ENCODE measurements at places on chromosomes 2 and 18.

DNA sequence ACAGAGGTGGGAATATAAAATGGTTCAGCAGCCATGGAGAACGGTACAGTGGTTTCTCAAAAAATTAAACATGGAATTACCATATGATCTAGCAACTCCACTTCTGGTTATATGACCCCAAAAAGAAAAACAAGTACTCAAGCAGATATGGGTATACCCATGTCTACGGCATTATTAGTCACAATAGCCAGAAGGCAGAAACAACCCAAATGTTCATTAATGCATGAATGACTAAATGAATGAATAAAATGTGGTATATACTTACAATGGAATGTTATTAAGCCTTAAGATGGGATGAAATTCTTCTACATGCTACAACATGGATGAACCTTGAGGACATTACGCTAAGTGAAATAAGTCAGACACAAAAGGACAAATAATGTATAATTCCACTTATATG lies 266.8 kb upstream of the FBXO11 start:
- DNase-seq = no peak

GRCh38 chr18:12463191-12463590 lies 55.5 kb downstream of the PRELID3A start:
- DNase-seq = no peak

GRCh38 chr2:191740759-191741158 lies 62.8 kb downstream of the NABP1 start:
- no peak for DNase-seq

- DNase-seq = no peak
Measured at GRCh38 chr2:154370873-154371272, 327.6 kb upstream of the KCNJ3 start.

DNA sequence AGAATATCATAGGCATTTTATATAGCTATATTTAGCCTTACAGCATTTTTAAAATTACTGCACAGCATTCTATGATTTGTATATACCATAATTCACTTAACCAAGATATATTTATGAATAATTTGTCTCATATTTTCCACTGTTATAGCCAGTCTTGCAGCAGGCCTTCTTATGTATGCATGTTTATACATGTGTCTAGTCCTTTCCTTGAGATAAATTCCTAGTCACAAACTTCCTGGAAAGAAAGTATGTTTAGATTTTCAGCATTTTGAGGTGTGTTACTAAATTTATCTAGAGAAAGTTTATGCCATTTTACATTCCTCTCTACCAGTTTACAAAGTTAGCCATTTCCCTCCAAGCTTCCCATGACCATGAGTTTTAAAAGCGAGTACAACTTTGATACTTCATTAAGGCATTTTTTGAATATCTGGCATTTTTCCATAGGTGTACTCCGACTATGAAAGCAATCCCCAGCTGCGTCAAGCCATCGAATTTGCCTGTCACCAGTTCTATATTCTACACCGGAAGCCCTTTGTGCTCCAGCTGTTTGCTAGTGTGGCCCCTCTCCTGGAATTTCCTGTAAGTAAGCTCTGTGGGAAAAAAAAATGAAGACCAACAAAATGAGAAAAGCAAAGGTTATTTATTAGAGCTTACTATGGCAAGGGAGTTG lies 59.4 kb upstream of the RPE start:
- no peak for DNase-seq

- DNase-seq = no peak
Measured at GRCh38 chr18:63379639-63379962, 12.6 kb upstream of the KDSR start.

All from brain pericyte (primary cell).